CD4-positive, alpha-beta T cell treated with Interleukin-17A for 1 hour (primary cell): ENCODE measurements at places on chromosomes 2 and 18.

- DNase-seq = no peak
Observed at GRCh38 chr2:30798536-30798991, 8.7 kb downstream of the CAPN13 start.

DNA sequence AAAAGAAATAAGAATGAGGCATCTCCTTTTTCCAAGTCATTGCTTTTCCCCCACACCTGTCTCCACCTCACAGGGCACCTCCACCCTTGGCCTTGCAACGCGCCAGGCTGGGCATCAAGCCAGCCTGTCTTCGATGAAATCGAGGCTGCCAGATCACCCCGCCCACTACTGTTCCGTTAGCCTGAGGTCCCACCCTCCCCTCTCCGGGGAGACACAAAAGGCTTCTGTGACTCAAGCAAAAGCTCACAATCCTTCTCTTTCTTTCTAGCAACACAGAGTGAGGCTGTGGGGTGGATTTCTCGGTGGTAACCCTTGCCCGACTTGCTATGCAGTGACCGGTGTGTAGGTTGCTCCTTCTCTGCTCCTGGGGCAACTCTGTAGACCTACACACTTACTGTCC lies 9.9 kb downstream of the TNP1 start:
- DNase-seq = no peak

DNA sequence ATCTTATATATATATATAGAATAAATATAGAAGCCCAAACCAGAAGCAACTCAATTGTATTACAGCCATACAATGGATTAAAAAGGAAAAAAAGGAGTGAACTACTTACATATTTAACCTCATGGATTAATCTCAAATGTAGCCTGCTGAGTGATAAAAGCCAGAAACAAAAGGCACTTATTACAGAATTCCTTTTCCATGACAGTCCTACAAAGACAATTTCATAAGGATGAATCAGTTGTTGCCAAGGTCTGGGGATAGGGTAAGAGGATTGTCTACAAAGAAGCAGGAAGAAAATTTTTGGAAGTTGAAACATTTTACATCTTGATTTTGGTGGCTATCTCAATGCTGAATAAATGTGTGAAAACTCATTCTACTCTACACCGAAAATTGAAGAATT lies 103.9 kb upstream of the DCC start:
- no peak for DNase-seq

- DNase-seq = no peak
Observed at GRCh38 chr2:190407662-190408537, at the start of gene MFSD6. MFSD6 (plus strand) TSS chr2:190408355; CDS start chr2:190436030, 27,675 bp downstream.

GRCh38 chr18:68498185-68498584 lies 216.7 kb downstream of the TMX3 start:
- DNase-seq = no peak

DNA sequence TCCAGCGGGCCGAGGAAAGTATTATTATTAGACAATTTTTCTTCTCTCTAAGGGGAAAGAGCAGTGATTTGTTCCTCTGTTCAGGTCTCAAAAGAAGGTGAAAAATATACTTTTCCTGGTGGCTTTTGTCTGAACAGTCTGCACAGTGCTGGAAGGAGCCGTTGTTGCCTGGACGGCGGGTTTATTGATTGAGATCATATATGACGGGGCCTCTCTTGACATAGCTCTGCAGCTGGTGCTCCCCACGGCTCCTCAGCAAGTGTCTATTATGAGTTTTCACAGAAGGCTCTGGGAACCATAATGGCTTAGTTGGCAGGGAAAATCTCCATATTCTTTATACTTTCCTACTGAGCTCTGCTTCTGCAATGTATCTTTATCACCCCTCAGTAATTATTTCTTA lies 42.9 kb downstream of the FSHR start:
- DNase-seq = no peak

GRCh38 chr2:207876842-207877535 lies 107.3 kb upstream of the FZD5 start:
- DNase-seq = no peak

- DNase-seq = no peak
Observed at GRCh38 chr18:58866066-58866772, 1.5 kb downstream of the ZNF532 start.

DNA sequence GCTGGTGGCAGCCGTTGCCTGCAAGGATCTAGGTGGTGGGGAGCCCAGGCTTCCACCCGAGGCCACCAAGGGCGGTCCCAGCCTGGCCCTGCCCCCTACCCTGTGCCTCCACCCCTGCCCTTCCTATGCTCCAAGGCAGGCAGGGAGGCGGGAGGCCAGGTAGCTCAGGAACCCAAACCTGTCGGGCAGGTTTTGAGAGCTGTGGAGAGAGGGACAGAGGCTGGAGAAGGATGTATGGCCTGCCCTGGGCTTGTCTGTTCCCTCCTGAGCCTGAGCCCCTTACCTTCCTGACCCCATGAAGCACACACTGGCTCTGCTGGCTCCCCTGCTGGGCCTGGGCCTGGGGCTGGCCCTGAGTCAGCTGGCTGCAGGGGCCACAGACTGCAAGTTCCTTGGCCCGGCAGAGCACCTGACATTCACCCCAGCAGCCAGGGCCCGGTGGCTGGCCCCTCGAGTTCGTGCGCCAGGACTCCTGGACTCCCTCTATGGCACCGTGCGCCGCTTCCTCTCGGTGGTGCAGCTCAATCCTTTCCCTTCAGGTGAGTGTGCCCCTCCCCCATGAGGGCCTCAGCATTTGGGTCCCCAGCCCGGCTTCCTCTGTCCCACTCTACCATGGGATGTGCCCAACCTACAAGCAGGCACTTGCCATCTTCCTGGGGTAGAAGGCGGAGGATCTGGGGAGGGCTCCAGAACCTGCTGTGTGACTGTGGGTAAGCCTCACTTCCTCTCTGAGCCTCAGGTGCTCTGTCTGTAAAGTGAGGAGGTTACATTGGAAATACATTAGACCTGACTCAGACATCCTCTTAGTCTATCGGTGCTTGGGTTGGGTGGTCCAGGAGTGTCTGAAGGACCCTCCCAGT lies at the start of gene PROM2:
Gene PROM2, plus strand, starts transcription at position 159 of the 860 bp plus-strand sequence. Its CDS starts 137 bp downstream, at position 296.
- no peak for DNase-seq

DNA sequence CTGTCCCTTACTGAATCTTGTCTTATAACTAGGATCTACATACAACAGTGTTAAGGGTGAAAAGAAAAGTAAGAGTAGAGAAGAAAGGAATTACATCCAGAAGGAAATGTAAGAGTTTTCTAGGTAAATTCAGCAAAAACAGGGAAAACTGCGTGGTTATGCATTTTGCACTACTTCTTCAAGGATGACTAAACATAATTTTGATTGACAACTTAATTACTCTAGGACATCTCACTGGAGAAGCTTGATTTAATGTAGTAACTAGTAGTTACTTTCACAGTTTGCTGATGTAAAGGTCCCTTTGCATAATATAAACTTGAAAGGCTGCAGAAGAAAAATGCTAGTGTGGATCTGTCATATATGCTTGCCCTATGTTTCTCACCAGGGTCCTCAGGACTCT lies 213.4 kb upstream of the CYP26B1 start:
- DNase-seq = no peak

- DNase-seq = peak; percentile 34
Observed at GRCh38 chr2:238202326-238203093, 985 bp downstream of the ILKAP start.

- no peak for DNase-seq
Observed at GRCh38 chr2:104321116-104321795, 532.7 kb upstream of the POU3F3 start.

- no peak for DNase-seq
Observed at GRCh38 chr2:240861547-240861946, 7.1 kb upstream of the AGXT start.

DNA sequence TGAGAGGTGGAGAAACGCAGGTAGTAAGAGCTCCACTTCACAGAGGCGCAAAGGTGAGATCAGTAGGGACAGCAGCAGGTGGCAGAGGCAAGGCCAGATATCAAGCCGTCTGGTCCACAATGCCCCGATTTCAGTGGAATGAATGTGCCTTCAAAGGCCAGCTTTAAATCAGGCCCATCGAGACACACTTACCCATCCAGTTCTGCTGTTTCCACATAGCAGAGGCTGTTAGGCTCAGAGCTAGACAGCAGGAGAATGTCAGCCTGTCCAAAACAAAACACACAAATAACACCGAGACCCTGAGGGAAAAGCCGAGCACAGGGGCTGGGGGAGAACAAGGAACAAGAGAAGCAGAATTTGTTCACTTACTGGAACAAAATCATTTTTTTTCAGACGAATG lies 75.8 kb upstream of the NARS1 start:
- DNase-seq = no peak

DNA sequence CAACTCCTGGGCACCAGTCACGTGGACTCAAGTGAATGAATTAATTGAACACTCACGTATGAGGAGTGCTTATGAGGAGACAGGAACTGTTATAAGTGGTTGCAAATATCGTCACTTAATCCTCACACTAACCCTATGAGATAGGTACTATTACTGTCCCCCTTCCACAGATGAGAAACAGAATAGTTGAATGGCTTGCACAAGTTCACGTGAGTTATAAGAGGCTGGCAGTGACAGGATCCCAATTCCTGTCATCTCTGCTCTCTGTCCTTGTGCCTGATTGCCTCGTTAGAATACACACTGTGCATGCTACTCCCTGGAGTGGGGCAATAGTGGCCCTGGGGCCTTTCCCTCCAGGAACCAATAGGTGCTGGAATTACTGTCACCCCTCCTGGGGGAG lies 253.5 kb downstream of the DYSF start:
- no peak for DNase-seq

DNA sequence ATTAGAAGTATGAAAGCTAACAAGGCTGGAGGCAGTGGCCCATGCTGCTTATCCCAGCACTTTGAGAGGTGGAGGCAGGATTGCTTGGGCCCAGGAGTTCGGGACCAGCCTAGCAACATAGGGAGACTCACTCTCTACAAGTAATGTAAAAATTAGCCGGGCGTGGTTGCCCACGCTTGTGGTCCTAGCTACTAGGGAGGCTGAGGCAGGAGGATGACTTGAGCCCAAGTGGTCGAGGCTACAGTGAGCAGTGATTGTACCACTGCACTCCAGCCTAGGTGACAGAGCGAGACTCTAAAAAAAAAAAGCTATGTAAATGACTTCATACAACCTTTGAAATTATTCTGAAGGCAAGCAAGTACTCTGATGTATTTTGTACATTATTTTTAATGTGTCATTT lies 1.5 kb downstream of the RMDN2 start:
- DNase-seq = no peak

GRCh38 chr18:58177004-58177717 lies 133.1 kb downstream of the NEDD4L start:
- DNase-seq = no peak

DNA sequence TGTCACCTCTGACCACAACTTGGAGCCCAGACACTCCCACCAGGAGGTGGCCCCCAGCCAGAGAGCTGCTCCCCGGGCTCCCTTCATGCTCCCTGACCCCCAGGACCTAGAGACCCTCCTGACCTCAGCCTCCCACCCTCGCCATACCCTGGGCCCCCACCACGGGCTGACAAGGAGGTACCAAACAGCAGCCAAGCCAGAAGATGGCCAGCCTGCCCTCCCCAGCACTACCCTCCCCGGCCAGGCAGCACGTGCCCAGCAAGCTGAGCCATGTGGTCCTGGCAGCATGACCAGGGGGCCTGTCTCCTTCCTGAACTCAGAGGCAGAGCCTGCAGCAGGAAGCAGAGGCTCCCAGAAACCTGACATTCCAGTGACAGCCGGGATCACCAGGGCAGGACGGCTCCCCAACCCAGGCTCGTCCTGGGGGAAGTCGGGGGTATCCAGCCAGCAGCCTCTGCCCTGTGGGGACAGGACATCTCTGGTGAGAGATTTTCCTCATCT lies 69.4 kb upstream of the GPC1 start:
- DNase-seq = no peak

- no peak for DNase-seq
Observed at GRCh38 chr2:48855142-48855541, 99.6 kb upstream of the LHCGR start.

DNA sequence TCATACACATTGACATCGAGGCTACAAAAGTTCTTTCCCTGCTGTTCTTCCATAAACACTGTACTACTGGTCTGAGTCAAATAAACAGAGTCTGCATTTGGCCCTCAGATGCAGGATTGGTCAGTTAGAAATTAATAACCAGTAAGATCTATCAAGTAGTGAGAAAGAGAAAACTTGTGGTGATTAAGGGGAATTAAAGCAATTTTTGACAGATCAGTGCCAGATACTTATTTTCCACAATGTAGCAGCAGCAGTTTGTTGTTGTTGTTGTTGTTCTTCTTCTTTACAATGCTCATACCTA lies 85.0 kb downstream of the IKZF2 start:
- no peak for DNase-seq

DNA sequence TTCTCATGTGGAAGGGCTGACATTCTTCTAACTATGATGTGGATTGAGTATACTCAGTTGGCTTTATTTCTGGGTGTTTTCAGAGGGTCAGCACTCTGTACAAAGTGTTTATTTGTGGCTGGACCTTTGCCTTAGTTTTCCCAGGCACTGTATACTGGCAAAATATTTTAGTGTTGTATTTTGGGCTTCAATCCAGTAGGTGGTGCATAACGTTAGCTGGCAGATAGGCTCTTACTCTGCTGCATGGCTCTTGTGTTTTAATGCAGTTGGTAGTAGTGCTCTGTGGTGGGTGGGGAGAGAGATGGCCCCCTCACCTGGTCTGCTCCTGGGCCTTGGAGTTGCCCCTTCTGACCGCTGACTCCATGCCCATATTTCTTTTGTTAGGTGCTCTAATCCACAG lies 75.6 kb upstream of the REG3A start:
- DNase-seq = no peak

DNA sequence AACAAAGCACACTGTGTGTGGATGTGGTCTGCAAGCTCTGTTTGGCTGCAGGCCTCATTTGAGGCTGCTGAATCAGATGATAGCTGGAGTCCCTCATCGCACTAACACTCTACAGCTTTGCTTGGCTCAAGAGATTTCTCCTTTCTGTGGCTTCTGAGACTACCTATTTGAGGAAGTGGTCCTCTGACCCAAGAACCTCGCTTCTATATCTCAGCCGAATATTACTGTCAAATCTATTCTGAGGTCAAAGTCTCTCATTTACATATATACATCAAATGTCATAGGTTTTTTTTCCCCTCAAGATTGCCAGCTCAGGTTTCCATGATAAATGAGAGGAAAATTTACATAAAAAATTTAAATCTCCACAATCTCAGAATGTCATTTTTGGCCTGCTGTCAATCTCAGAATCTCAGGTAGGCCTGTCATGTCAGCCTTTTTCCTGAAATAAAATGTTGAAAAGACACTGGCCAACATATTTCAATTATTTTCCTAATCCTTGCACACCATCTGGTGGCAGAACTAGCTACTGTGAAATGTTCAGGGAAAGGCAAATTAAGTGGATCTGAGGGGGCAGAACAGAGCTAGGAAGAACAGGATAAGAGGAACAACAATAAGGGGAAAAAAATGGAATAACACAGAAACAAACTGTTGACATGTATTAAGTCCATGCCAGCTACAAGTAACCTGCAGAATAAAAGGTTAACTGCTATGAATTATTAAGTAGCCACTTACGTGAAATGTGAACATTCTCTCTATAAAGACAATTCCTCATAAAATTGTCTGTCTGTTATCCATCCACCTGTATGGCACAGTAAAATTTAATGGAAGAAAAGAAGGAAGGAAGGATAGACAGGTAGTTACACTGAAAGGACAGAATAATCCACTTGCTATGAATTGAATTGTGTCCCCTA lies 39.3 kb downstream of the AP1S3 start:
- DNase-seq = peak; percentile 14
